ENCODE measurements at places on chromosomes 1 and 21. TPM values are rescaled to one million over a fixed set of nuclear protein-coding genes. Genes with fewer than 3 reads are reported as not detected.

- DNase-seq = no peak
Observed at GRCh38 chr1:30864681-30865080, 43.9 kb downstream of the SDC3 start.

DNA sequence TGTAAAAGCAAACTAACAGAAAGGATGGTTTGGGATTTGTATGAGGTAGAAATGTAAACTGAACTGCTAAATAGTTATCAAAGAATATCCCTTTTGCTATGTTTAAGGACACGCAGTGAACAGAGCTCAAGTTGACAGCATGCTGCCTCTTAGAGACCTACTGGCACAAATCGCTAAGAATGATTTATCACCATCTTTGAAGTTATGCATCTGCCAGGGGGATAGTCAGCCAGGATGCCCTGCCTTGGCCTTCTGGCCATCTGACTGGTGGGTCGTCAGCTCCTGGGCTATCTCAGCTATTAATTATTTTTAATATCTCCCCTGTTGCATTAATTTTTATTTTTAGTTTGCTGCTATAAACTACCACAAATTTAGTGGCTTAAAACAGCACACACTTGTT, 334.8 kb upstream of the KAZN start:
- no peak for DNase-seq

GRCh38 chr1:206653715-206654459, 18.6 kb downstream of the DYRK3 start:
- DNase-seq = no peak

DNA sequence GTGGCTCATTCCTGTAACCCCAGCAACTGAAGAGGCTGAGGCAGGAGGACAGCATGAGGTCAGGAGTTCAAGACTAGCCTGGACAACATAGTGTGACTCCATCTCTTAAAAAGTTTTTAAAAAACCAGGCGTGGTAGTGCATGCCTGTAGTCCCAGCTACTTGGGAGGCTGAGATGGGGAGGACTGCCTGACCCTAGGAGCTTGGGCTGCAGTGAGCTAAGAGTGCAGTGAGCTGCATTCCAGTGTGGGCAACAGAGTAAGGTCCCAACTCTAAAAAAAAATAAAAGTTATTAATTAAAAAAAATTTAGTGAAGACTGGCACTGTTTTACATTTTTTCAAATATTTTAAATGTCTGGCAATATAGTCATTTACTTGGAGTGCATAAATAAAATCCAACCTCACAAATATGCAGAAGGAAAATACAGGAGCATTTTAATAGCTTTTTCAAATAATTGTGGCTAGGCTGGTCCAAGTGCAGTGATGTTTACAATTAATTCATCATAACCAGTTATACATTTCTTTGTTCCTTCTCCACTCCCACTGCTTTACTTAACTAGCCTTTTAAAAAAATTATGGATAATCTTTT, 10.8 kb downstream of the ZBTB8OS start:
- DNase-seq = no peak

GRCh38 chr1:42933610-42934491, 24.8 kb downstream of the SLC2A1 start:
- DNase-seq = peak; percentile 13

DNA sequence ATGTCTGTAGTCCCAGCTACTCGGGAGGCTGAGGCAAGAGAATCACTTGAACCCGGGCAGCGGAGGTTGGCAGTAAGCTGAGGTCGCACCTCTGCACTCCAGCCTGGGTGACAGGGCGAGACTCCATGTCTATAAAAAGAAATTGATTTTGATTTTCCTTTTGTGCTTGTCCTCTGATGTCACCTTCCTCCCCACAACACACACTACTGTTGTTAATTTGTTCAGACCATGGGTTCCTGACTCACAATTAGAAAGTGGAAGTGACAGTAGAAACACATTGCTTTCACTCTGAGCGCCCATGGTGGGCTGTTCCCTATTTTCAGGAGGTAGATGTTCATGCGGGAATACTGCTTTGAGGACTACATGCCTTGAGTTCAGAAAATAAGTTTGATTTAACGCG, 165.5 kb upstream of the KCNJ6 start:
- no peak for DNase-seq

DNA sequence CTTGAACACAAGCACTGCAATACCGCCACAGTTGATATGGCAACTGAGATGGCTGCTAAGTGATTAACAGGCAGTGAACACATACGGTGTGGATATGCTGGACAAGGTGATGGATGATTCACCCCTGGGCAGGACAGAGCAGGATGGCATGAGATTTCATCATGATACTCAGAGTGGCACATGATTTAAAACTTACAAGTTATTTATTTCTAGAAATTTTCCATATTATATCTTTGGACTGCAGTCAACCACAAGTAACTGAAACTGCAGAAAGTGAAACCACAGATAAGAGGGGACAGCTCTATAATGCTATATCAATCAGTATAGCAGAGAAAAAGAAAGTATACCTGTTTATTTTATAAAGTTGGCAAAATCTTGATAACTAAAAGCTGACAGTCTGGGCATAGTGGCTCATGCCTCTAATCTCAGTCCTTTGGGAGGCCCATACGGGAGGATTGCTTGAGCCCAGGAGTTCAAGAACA, 47.9 kb downstream of the PHACTR4 start:
- no peak for DNase-seq

DNA sequence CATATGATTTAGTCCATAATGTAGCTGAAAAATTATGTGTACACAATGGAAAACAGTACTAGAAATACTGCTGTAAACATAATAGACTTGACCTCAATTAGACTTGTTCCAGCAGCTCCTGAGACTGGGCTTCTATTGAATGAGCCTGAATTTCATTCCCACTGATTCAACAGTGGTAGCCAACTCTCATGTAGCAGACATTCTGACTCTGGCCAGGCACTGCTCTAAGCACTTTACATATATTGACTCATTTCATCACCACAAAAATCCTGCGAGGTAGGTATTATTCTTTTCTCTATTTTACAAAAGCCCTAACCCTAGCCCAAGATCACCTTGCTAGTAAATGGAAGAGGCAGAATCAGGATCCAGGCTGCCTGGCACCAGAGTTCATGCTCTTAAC, 12.8 kb upstream of the CTSS start:
- no peak for DNase-seq

Gene TPTE
- not detected for total RNA-seq

DNA sequence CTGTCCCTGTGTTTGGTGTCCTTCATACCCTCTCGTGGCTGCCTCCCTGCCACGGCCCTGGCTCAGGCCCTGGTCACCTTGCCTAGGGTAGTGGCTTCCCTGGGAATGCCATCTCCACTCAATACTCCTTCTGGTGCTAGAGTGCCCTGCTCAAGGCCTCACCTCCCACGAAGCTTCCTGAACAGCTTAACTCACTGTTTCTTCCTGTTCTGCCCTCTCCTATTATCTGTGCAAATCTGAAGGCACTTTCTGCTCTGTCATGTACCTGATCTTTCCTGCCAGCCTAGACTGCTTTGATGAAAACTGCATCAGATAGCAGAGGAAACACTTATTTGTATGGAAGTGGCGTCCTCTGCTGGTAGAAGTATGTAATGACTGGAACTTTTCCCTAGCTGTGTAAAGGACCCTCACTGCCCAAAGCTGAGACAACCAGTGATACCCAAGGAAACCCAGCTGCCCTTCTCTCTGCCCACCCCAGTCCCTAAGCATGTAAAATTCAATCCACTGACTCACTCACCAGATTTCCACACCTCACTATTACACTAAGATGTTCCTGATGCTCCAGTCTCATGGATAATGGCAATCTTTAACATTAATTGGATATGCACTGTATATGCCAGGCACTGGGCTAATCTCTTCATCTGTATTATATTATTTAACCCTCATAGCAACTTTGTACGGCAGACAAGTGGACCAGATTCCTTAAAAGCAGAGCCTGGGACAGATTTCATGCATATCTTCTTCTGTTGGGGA, 36.2 kb upstream of the BTG2 start:
- peak; percentile 80 for DNase-seq

Gene FCGR1A
- not detected for total RNA-seq

Gene IFNLR1
- 4.8 TPM for total RNA-seq

DNA sequence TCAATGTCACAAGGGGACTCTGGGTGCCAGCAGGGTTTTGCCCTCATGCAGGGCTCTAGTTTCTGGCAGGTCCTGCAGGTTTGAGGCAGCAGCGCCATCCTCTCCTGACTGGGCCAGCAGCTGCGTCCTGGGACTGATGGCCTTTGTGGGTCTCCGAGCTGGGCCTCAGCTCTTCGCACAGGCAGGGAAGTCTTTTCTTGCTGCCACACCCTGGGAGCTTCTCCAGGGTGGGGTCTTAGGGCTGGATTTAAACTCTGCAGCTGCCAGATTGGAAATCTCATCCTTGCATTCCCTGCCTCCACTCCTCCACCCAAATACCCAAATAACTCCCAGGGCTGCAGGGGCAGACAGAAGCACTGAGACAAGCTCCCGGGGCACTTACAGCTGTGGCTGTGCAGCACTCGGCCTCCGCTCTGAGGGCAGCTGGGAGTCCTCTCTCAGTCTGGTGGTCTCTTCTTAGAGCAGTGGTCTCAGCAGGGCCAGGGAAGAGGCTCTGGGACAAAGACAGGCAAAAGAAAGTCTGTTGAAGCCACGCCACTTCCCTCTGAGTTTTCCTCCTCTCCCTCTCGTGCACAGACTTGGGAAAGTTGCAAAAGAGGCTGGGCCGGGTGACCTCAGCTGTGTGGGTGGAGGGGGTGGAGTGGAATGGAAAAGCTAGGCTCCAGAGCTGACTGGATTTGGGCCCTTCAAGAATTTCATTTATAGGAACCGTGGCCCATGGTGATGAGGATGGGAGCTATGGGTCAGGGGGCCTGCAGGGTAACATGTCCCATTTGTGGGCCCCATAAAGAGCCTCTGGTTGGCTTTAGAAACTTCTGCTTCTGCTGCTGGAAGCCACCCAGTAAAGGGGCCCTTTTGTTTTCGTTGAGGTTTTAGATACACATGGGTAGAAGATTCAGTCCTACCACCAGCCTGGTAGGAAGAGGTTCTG, at the start of gene RAB7B:
TSS of gene RAB7B (minus strand) at position 525 of the 931 bp plus-strand sequence. CDS start 9,260 bp downstream, outside the sequence.
- DNase-seq = no peak

GRCh38 chr1:29975036-29975694, 738.8 kb downstream of the PTPRU start:
- DNase-seq = peak; percentile 63

Gene NPPA
- 0.85 TPM for total RNA-seq

- DNase-seq = no peak
Observed at GRCh38 chr1:148160048-148160342, 7.9 kb upstream of the NBPF11 start.

Gene TUFT1
- total RNA-seq = 11.3 TPM

GRCh38 chr1:185444676-185445075, 127.6 kb upstream of the IVNS1ABP start:
- DNase-seq = no peak

DNA sequence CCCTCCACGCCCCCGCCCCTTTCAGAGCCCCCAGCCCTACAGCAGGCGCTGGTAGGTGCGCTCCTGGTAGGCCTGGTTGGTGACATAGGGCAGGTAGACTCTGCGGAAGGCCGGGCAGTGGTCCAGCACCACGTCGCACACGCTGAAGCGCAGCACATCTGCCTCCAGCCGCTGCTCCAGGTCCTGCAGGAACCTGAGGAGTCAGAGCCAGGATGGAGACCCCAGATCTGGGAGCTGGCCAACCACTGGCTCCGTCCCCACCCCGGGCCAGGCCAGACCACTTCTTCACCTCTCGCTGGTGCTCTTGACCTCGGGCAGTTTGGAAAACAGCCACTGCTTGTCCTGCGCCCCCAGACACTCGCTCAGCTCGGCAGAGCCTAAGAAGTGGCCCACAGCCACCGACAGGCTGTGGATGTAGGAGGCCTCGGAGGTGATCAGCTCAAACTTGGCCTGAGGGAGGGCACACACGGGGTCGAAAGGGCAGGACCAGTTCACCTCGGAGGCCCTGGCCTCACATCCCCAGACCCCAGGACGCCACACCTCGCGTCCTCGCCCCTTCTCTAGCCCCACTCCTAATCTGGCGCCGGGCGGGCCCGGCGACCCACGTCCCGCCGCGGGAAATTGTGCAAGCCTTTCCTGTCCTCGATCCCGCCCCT, 6.4 kb downstream of the ARHGEF19 start:
- no peak for DNase-seq

- DNase-seq = no peak
Observed at GRCh38 chr1:69295265-69295664, 272.5 kb upstream of the LRRC7 start.

DNA sequence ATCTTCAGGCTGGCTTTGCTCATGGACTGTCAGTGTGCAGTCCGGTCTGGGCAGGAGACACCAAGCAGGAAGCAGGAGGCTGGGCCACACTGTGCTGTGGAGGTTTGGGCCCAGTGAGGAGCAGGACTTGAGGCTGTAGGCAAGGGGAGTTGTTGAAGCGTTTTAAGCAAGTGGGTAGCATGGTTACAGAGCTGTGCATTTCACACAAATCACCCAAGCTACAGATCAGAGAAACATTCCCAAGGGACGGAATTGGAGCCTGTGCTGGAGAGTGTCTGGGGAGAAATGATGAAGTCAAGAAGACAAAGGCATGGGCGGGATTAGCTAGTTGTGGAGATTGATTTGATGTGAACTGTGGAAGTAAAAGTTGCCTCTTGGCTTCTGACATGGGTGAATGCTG, 60.9 kb downstream of the KIF21B start:
- DNase-seq = peak; percentile 18

DNA sequence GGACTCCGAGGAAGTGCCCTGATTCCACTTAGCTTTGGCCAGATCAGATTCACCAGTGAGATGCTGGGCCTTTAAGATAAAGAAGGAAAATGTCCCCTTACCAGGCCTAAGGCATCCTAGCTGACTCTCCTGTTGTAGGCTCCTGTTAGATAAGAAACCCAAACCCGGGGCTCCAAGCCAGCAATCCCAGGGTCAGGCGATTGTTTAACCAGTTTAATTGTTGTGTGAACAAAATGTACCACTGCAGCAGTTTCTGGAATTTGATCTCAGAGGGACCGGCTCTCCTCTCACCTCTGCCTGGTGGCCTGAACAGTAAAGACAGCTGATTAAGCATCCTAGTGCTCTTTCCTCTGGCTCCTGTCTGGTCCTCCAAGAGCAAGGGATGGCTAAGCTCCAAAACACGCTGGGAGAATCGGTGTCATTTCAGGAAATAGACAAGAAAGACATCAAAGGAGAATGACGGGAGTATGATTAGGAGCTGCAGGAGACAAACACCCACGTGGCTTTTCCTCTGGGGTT, 9.3 kb upstream of the KLHDC8A start:
- DNase-seq = no peak
